ENCODE measurements at places on chromosomes 1 and 21. TPM values are rescaled to one million over a fixed set of nuclear protein-coding genes. Genes with fewer than 3 reads are reported as not detected.

CELA3A gene
- total RNA-seq = not detected

DNA sequence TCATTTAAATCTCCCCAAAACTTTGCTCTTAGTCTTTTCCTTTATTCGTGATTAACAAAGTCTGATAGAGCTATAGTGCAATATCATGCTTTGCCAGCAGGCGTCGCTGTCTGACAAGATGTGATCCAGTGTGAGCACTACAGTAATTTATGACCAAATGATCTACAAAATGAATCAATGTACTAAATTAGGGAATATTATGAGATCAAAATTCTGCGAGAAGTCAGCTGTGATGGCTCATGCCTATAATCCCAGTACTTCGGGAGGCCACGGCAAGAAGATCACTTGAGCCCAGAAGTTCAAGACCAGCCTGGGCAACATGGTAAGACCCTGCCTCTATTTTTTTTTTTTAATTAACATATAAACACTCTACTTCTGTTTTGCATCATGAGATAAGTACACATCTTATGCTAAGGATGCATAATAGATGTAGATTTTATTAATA is 3.6 kb upstream of the SPSB1 start:
- DNase-seq = peak; percentile 77

DNA sequence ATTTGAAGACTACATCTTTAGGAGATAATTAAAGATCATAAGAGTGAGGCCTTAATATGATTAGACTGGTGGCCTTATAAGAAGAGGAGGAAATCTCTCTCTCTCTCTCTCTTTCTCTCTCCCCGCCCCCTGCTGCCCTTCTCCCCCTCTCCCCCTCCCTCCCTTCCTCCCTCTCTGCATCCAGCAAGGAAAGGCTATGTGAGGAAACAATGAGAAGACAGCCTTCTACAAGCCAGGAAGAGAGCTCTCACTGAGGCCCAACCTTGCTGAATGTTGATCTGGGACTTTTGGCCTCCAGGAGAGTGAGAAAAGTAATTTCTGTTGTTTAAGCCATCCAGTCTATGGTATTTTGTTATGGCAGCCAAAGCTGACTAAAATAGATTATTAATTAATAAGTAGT is 21.6 kb downstream of the FOXD3 start:
- no peak for DNase-seq

DNA sequence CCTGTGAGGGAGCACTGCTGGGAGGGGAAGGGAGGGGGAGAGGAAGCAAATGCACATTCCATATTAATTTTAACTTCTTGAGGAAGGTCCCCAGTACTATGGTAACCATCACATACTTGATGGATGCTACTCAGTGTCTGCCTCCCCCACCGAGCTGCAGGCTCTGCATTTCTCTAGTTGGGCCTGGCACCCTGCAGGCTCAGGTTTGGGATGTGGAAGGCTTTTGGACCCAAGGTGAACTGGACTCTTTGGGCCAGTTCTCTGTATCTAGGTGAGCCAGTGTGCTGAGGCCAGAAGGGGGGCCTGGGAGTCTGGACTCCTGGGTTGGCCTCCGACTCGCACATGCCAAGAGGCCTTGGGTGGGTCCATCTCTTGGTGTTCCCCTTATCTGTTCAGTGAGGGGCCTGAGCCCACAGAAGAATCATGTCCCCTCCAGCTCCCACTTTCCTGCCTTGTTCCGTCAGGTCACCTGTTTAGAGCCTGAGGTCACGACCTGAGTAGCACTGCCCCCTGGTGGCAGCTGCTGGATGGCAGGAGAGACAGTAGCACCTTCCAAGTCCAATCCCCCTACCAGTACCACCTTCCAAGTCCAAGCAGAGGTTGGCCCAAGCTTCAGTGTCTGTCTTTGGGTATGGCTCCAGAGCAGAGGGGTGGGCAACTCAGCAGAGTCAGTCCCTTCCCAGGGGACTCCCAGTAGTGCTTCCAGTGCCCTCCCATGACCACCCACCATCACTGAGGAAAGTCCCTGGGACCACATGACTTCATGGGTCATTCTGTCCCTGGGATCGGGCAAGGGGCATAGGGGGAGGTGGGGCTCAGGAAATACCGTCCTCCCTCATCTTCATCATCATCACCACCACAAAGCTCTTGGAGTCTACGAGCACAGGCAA is 241.8 kb downstream of the TRABD2B start:
- peak; percentile 58 for DNase-seq

GPR37L1 gene
- total RNA-seq = 0.02 TPM

DNA sequence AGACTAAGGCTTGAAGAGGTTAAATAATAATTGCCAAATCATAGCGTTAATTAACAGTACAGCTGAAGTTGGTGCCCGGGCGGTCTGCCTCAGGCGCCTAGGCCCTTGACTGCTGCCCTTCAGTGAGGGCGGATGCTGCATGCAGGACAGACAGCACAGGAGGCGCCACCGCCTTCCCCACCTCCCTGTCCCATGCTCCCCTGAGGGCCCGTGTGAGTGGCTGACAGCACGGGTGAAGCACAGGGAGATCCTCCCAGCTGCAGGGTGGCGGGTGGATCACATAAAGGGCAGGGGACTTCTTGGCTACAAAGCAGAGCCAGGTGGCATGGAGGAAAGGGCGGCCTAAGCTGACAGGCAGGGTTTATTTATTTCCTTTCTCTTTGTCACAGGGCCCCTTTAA is 49.1 kb downstream of the DDX20 start:
- DNase-seq = no peak

GRCh38 chr1:156475568-156476500 is 24.7 kb downstream of the MEF2D start:
- peak; percentile 10 for DNase-seq

DNA sequence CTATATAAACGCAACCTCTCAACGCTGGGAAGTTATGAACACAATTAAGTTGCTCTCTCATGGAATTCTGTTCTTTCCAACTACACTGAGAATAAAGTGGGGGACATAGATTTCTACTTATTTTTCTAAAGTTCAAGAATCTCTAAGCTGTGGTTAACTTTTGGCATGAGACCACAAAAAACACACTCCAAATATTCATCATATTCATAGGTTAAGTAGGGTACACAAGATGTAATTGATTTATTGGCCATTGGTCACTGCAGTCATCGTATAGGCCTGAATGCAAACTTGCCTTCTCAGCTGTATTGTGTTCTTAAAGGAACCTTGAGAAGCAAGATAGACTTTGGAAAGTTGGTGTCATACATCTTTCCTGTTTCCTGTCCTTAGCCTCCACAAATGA is 40.3 kb downstream of the PRRX1 start:
- no peak for DNase-seq

DNA sequence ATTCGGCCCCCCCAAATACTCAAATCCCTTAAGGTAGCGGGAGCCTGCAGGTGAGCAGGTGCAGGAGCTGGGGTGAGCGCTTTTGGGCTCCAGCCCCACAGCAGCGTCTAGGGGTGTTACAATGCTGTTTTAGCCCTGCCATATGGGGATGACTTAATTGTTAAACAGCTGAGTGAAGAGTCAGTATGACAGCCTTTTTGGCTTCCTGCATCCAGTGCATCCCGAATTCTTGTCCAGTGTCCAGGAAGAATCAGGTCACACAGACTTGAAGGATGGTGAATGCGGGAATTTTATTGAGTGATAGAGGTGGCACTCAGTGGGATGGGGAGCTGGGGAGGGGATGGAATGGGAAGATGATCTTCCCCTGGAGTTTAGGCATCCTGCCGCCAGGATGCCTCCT is 30.4 kb upstream of the HHAT start:
- DNase-seq = no peak

MYCL gene
- total RNA-seq = 14.4 TPM

- no peak for DNase-seq
These were observed 764.6 kb downstream of the NCAM2 start for GRCh38 chr21:21762855-21763254.

NHLH2 gene
- total RNA-seq = not detected

TDRD5 gene
- total RNA-seq = not detected

- no peak for DNase-seq
These were observed 240.1 kb downstream of the RHOU start for GRCh38 chr1:228975238-228975907.

FMN2 gene
- total RNA-seq = not detected

Measured in SJCRH30 (cell line).